ENCODE measurements at places on chromosomes 16 and 17.

- DNase-seq, result no peak
These were observed 811 bp upstream of the MAP2K3 start for GRCh38 chr17:21283482-21284318.

- DNase-seq, result no peak
These were observed 8.1 kb upstream of the MYH11 start for GRCh38 chr16:15864939-15865338.

DNA sequence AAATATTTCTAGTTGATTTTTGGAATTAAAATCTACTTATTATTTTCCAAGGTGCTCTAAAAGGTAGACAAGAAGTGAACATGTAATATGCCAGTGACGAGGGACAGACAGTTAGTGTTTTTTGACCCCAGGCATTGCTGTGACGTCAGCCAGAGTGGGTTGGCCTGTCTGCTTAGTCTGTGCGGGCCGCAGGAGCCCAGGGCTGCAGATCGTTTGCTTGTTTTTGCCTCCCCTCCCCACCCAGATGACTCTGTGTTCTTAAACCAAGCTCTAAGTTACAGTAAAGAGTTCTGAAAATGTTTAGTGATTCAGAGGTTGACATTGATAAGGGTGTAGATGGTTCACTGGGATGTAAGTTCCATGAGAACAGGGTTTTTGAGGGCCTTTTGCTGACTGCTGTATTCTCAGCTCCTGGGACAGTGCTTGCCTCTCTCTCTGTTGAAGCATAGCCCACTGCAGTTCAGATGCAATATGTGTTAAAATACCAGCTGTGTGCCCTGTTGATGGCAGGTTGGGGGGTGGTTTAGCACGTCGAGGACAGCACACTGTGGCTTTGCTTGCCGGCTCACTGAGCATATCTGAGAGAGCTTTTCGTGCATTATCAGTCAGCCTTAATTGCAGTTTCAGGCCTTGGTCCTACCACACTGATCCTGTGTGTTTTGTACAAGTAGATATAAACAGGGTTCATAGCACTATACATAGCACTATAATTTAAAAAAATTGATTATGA lies 64.8 kb downstream of the SEC14L1 start:
- DNase-seq, result no peak

DNA sequence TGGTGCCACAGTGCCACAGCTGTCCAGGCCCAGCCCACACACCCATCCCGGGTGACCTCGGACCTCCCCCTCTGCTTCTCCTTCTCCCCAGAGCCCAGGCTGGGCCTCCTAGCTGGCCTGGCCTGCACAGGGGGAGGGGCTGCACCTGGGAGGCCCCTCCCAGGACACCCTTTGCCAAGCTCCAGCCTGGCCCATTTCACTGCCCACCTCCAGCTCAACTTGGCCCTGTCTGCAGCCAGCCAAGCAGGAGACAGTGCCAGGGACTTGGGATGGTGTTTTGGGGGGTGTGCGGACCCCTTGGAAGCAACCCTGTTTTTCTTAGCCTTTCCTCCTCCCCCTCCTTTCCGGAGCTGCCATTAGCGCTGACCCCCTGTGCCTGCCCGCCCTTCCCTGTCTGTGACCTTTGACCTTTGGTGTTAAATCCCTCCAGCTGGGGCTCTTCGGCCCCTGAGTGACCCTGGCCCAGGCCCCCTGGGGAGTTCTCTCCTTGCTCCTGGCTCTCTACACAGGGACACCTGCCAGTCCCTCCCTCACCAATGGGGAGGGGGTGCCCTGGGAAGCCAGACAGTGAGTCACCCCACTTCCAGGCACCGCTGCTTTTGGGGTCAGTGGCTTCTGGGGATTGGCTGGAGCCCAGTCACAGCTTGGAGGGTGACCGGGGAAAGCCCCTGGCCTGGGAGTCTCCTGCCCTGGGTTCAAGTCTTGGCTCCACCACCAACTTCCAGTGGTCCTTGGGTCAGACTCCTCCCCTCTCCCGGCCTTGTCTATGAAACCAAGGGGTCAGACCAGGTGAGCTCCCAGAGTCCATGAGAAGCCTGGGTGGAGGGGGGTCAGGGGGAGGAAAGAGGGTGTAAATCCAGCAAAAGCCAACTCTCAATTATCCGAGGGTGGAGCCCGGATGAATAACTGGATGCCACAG lies 1.9 kb downstream of the GLIS2 start:
- DNase-seq, result no peak

Measured in epithelial cell of prostate (primary cell).